ENCODE measurements at places on chromosomes 11 and 22.
A peak's percentile ranks its signal among the peaks of the same experiment; 100 is the strongest.

DNA sequence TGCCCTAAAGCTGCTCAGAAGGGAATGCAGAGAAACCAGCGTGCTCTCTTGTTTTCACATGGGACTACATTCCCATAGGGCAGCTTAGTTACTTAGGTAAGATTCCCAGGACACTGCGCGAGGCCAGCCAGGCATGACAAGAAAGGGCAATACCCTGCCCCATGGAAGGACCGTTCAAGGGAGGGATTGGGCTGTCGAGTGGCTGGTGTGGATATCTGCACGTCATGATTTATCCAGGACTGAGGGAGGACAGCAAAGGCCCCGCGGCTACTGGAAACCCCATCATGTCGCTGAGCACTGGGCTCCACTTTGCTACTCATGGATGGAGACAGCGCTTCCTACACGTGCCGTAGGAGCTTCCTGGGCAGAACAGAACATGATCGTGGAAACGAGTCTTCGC is 169.4 kb downstream of the OPCML start:
- no peak for DNase-seq

GRCh38 chr11:24934733-24935439 is 438.0 kb downstream of the LUZP2 start:
- DNase-seq: no peak

- DNase-seq: no peak
Measured at GRCh38 chr22:48100685-48101417, 1338.4 kb downstream of the TBC1D22A start.

GRCh38 chr11:74672956-74673692 is 58.1 kb downstream of the CHRDL2 start:
- DNase-seq: no peak

DNA sequence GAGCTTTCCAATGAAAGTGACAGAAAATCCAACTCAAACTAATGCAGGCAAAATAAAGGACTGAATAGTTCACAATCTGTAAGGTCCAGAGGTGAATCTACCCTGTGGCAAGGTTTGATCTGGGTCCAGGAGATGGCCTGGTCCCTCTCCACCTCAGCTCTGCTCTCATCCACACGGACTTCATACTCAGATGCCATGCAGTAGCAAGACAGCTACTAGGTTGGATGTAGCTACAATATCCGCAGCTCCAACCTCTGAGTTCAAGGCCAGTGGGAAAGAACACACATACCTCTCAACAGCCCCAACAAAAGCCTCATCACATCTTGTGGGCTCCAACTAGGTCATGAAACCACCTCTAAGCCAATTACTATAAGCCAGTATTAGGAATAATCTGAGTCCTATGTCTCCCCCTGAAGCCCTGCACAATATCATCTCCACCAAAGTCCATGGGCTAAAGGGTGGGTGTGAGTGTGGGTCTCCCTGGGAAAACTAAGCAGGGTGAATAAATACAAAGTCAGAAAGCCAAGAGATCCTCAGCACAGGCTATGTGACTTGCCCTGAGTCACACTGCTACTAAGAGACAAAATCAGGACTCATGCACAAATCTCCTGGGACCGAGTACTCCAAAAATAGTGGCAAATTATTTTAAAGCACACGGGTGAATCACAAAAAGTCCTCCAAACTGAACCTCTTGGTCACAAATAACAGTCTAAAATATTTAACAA is 78.8 kb downstream of the LARGE1 start:
- DNase-seq: no peak

DNA sequence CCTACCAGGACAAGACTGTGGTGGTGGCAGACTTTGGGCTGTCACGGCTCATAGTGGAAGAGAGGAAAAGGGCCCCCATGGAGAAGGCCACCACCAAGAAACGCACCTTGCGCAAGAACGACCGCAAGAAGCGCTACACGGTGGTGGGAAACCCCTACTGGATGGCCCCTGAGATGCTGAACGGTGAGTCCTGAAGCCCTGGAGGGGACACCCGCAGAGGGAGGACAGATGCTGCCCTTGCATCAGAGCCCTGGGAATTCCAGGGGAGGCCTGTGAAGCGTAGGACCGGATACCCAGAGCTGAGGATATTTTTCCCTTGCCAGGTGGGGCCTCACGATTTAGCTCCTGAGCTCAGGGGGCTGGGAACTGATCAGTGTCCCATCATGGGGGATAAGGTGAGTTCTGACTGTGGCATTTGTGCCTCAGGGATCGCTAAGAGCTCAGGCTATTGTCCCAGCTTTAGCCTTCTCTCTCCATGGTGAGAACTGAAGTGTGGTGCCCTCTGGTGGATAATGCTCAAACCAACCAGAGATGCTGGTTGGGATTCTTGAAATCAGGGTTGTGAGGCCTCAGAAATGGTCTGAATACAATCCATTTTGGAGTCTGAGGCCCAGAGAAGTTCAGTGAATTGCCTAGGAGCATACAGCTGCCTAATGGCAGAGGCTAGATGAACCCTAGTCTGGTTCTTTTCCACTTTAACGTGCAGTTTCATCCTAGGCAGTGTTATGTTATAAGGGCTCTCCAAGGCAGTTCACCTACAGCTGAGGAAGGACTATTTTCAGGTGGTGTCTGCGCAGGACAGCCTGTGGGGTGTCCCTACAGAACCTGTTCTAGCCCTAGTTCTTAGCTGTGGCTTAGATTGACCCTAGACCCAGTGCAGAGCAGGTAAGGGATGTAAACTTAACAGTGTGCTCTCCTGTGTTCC is 19.5 kb downstream of the PIK3IP1 start:
- no peak for DNase-seq

GRCh38 chr22:45740236-45740635 is 68.6 kb downstream of the ATXN10 start:
- DNase-seq: no peak

DNA sequence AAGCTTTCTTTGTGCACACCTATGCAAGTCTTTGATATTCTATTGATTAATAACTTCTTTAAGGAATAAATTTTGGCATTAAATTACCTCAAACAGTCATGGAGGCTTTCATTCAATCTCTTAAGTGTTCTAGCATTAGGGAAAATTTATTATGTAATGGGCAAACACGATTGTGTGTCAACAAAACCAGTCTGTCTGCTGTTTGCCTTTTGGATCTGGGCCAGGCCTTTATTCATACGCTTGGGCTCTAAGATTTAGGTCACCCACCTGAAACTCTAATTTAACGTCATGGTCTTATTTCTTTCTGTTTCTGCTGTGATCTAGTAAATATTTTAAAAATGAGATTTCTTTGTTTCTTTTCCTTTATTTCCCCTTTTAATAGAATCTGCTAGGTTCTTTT is 1270.6 kb downstream of the LRRC4C start:
- no peak for DNase-seq

DNA sequence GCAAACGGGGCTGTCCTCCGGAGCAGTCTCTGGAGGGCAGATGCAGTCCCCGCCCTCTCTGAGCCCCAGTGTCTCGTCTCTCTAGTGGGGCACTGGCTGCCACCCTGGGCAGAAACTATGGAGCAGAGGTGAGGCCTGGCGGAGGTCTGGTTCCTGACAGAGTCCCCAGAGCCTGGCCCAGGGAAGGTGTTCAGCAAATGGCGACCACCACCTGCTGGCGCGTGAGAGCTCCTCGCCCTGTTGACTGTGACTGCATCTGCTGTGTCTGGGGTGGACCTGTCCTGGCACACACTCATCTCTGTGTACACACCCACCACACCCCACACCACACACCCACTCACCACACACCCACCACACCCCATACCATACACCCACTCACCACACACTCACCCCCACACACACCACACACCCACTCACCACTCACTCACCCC is 18.3 kb upstream of the TTLL12 start:
- no peak for DNase-seq

- DNase-seq: no peak
Measured at GRCh38 chr11:95512177-95512576, 277.4 kb downstream of the FAM76B start.

- DNase-seq: no peak
Measured at GRCh38 chr11:60734279-60734678, 9.8 kb downstream of the MS4A18 start.

- DNase-seq: no peak
Measured at GRCh38 chr22:38653741-38654140, 2.5 kb downstream of the FAM227A start.

- DNase-seq: no peak
Measured at GRCh38 chr11:128894286-128894681, 3.1 kb downstream of the KCNJ5 start.

DNA sequence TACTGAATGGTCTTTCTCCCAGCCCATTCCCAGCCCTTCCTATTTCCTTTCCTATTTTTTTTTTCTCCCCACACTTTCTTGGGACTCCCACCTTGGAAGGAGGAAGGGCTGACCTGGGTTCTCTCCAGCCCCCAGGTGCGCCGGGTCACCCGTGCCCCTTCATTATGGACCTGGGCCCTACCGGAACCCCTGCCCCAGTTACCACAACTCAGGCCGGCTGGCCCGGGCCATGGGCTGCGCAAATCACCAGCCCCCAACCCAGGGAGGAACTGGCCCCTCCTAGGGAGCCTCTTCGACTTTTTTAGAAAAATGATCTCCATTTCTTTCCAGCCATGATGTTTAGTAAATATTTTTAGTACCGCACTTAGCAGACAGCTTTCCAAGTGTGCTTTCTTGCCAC is 62.2 kb downstream of the MORC2 start:
- no peak for DNase-seq

GRCh38 chr11:35232891-35233330 is 93.9 kb downstream of the CD44 start:
- no peak for DNase-seq

DNA sequence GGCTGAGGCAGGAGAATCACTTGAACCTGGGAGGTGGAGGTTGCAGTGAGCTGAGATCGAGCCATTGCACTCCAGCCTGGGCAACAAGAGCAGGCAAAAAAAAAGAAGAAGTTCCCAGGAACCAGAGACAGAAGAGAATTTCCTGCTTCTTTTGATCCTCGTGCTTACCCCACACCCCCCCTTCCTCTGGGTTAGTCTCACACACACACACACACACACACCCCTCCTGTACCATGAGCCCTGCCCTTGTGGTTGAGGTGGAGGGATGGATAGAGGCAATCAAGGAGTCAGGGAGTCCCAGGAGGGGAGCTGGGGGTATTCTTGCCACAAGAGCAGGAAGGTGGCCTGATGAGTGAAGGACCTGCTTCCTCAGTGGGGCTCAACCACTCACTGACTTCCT is 4.1 kb upstream of the UBE2L6 start:
- DNase-seq: no peak

DNA sequence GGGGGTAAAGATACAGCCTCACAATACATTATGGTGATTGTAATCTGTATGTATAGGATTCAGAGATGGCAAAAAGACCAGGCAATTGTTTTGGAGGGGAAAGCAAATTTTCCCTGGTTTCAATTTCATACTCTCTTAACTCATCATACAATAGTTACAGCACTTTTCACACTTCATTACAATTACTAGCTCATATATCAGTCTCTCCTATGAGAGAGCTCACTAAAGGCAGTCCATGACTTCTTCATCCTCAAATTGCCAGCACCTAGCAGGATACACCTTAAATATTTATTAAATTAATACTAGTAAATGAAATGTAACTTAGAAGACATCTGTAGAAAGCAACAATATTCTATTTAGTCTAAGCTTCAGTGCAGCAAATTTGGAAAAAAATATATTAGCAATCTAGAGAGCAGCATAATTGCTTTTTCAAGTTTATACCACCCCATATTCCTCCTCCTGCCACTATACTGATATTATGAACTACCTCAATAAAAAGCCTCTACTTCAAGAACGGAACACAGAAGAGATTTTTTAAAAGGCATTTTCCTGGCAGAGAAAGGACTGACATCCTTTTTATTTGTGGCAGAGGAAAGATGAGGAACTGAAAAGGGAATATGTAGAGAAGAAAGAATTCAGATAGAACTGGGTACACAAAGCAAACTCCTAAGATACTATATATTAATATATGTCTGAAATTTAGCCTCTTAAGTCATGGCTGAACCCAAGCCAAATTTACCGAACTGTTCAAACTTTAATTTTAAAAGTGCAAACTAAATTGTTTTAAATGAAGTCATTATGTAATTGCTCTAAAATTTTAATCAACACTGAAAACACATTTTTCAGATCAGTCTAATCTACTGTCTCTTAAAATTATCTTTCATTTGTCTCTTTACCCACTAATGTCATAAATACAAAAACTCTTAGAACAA is 27.7 kb downstream of the PICALM start:
- no peak for DNase-seq

- DNase-seq: no peak
Measured at GRCh38 chr11:47406896-47407745, 1.3 kb upstream of the SLC39A13 start.

- no peak for DNase-seq
Measured at GRCh38 chr11:66856496-66857233, at the start of gene LRFN4. LRFN4 (plus strand) TSS chr11:66857064; CDS start chr11:66857745, 681 bp downstream.

GRCh38 chr11:57230791-57231538 is 6.1 kb downstream of the APLNR start:
- no peak for DNase-seq

DNA sequence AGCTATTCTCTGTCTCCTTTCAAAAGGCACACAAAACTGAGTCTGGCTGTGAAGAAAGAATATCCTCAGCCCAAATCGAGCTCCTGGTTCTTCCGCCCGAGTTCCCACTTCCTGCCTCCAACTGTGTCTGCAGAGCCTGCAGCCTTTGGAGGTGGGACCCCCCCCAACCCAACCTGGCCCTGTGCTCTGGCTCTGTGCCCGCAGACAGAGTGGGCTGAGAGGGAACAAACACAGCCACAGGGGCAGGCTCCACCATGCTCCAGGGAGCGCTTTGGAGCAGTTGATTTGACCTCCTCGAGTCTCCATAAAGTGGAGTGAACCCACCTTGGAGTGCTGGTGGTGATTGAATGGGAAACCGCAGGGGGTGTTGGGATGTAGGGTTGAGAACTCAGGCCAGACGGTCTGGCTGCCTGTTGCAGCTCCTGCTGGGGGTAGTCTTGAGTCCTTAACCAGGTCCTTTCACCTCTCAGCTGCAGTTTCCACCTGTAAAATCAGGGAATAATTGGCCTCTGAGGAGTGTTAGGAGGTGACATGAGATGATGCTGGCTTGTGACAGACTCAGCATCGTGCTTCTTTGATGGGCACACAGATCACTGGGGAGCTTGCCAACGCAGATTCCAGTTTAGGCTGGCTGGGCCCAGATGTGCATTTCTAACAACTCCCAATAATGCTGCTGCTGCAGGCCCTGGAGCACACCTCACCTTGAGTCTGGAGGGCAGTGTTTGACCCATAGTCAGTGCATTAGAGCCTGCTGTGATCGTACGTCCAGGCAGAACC is 11.4 kb downstream of the DAGLA start:
- no peak for DNase-seq

GRCh38 chr22:32218470-32218869 is 13.6 kb upstream of the RFPL2 start:
- no peak for DNase-seq

GRCh38 chr22:37340331-37341262 is 58.3 kb downstream of the CYTH4 start:
- DNase-seq: peak; percentile 66

DNA sequence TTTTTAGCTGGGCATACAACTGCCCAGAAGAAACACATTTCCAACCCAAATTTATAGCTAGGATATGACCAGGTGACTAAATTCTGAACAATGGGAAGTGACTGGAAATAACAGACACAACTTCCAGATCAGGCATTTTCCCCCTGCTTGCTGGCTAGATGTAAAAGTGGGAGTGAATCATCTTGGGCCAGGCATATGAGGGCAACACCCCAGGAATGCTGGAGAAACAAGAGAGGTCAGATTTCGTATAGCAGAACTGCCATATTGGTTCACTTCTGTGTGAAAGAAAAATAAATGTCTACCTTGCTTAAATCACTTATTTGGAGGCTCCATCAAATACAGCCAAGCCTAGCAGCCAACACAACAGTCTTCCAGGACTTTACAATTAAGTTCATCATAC is 7.4 kb downstream of the ATL3 start:
- no peak for DNase-seq
